ENCODE measurements at places on chromosomes 5 and 9.

DNA sequence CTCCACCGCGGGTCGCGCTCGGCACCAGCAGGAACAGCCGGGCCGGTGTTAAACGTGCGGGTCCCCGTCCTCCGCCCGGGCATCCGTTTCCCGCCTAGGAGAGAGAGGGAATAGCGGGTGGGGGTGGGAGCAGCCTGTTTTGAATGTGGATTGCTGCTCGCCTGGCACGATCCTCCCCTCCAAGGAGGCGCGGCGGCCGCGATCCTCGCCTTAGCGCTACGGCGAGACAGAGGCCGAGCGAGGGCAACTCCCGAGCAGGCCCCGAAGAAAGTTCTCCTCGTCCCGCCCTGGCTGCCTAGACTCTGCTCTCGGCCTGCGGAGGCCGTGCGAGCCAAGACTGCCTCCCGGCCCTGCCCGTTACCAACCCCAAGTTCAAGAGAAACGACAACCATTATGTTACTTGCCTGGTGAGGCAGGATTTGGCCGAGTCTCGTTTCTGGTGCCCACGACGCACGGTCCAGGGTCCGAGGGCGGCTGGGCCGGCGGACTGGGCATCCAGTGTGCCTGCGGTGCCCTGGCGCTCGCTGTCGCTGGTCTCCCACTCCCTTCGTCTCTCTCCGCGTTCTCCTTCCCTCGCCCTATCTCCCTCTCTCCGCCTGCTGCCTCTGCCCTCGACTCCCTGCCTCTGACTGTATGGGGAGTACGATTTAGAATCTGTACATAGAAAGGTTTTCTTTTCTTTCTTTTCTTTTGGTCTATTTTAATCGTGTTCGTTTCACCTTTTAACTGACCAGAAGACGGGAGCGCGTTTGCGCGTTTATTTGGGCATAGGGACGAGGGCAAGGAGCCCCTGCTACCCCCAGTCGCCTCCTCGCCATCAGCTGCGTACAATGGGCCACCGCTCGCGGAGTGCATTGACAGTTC, 724 bp downstream of the NR2F1-AS1 start:
- DNase-seq, result no peak

DNA sequence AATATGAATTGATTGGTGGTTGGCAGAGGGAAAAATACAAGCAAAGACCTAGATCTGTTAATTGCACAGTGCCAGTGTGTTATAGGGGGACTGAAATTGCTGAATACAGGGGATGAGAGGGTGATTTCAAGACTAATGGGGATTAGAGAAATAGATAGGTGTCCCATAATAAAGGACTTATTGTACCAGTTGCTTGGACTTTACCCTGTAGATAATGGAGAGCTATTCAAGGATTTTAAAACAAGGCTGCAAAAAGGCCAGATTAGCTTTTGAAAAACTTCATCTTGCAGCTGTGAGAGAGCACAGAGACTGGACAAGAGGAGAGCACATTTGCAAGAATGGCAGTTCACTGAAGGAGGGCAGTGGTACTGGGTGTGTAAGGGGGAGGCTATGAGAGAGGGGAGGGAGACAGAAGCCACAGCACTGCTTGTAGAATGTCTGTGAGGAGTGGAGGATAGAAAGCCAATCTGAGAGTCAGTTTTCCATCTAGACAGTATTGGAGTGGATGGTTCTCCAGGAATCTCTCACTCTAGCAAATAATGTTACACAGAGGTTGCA, 28.8 kb upstream of the SCAMP1 start:
- no peak for DNase-seq

- DNase-seq, result no peak
Observed at GRCh38 chr5:139138809-139139208, 59.4 kb downstream of the SIL1 start.

- DNase-seq, result peak; percentile 44
Observed at GRCh38 chr5:140239939-140240700, 62.8 kb downstream of the PFDN1 start.

- no peak for DNase-seq
Observed at GRCh38 chr9:105051897-105052296, 123.9 kb upstream of the ABCA1 start.

DNA sequence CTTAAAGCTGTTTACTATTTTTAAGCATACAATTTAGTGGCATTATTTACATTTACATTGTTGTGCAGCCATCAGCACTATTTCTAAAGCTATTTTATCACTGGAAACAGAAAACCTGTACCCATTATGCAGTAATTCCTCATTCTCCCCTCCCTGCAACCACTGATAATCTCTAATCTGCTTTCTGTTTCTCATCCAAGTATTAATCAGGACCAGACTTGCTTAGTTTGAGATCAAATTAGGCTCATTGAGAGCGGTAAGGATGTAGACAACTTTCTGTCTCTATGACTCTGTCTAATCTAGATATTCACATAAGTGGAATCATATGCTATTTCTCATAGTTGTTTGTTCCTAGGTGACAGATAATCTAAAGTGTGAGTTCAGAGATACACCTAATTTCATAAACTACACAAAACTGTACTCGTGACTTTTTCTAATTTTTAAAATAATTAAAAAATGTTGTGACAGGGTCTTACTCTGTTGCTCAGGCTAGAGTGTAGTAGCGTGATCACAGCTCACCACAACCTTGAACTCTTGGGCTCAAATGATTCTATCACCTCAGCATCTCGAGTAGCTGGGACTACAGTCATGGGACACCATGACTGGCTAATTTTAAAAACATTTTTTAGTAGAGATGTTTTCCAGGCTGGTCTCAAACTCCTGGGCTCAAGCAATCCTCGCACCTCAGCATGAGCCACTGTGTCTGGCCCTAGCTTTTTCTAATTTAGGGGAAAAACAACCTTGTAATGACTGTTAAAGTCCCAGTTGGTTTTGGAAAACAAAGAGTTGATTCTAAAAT, 37.6 kb downstream of the BDP1 start:
- no peak for DNase-seq

GRCh38 chr5:148684528-148684927, 30.2 kb upstream of the HTR4 start:
- no peak for DNase-seq

DNA sequence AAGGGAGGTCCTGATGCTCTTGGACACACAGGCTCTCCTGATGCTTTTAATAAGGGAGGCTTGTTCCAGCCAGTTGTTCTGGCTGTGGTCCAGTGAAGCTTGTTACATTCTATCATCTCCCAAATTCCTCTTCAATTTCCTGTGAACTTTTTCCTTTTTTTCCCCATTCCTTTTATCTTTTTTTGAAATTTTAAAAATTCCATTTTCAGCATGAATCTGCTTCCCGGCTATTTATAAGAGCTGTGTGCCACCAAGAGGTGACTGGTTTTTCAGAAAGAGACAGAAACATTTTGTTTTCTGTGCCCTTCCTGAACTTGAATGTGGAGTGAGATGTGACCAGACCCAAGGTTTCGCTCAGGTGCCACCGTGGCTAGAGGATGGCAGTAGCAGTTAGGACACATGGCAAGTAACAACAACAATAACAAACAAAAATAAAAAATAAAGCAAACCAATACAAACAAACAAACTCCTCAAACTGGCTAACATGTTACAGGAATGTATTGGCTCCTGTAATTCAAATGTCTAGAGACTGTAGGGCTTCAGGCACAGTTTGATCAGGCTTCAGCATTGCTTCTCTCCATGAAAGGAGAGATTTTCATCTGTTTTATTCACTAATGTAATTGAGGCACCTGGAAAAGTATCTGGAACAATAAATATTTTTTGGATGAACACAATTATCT, 121.1 kb downstream of the BOD1 start:
- DNase-seq, result no peak

All from activated T-cell treated with anti-CD3 and anti-CD28 coated beads for 4 hours (primary cell).